Smooth muscle cell of the coronary artery (primary cell): ENCODE measurements at places on chromosomes 2 and 18. TPM values are rescaled to one million over a fixed set of nuclear protein-coding genes. Genes with fewer than 3 reads are reported as not detected.

SEPTIN2 gene
- total RNA-seq, result 425 and 506 TPM in 2 replicates

ABI2 gene
- total RNA-seq, result 12.8 and 31.0 TPM in 2 replicates

GKN1 gene
- not detected in 2 replicates for total RNA-seq

SCN3A gene
- 0.12 and 3.5 TPM in 2 replicates for total RNA-seq
